Activated CD4-positive, alpha-beta memory T cell treated with anti-CD3 and anti-CD28 coated beads, Interleukin-2, amount 10 ng/mL, durations not matched to agents 7 days and 5 days (primary cell): ENCODE measurements at places on chromosomes 12 and 14.

DNA sequence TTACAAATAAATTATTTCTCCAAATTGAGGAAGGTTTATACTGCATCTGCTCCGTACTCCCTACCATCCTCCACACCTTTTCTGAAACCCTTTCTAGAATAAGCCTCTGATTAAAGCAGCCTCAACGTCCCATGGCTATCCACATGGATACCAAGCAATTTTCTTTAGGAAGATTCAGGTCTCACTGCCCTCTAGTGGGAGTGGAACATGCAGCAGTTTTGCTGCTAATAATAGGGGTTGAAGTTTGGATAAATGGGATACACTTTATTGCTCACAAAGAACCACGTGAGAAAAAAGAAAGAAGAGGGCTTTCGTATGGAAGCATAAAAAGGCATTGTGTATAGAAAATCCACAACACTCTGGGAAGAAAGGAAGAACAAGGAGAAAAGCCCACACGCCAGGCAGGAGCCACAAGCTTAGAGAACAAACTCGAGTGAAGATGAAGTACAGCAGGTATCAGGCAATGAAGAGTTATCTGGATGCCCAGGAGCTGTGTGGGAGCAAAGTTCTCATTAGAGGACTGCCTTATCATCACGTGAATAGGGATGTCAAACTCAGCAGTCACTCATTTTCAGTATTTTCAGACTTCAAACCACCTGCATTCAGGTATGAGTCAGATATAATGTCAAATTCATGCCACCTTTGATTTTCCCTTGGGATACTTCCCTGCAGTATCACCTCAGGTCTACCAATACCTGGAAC is 45.8 kb downstream of the CCER1 start:
- H3K36me3 ChIP-seq = no peaks in the 10 kb centered on the region
- H3K4me1 ChIP-seq = no peaks in the 10 kb centered on the region
- no peak for DNase-seq
- H3K27me3 ChIP-seq = no peaks in the 10 kb centered on the region
- no peak overlapping the region for H3K27ac ChIP-seq

DNA sequence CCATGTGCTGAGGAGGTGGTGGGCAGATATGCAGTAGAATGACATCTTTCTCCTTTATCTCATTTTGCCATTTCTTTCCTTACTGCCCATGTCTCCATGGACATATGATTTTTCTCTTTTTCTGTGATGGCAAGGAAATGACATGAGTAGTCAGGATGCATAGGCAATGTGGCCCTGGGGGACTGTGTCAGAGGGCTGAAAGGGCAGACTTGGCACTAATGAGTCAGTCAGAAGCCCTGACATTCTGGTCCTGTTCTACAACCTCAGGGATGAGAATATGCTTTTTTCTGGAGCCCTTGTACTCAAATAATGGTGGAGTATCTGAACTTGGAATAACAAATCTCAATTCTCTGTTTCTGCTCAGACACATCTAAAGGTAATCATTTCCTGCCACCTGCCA is 167.8 kb downstream of the TMEM117 start:
- no peak for DNase-seq
- no peak overlapping the region for H3K4me3 ChIP-seq
- H3K27me3 ChIP-seq = no peaks in the 10 kb centered on the region
- no peaks in the 10 kb centered on the region for H3K4me1 ChIP-seq
- no peak overlapping the region for H3K27ac ChIP-seq

DNA sequence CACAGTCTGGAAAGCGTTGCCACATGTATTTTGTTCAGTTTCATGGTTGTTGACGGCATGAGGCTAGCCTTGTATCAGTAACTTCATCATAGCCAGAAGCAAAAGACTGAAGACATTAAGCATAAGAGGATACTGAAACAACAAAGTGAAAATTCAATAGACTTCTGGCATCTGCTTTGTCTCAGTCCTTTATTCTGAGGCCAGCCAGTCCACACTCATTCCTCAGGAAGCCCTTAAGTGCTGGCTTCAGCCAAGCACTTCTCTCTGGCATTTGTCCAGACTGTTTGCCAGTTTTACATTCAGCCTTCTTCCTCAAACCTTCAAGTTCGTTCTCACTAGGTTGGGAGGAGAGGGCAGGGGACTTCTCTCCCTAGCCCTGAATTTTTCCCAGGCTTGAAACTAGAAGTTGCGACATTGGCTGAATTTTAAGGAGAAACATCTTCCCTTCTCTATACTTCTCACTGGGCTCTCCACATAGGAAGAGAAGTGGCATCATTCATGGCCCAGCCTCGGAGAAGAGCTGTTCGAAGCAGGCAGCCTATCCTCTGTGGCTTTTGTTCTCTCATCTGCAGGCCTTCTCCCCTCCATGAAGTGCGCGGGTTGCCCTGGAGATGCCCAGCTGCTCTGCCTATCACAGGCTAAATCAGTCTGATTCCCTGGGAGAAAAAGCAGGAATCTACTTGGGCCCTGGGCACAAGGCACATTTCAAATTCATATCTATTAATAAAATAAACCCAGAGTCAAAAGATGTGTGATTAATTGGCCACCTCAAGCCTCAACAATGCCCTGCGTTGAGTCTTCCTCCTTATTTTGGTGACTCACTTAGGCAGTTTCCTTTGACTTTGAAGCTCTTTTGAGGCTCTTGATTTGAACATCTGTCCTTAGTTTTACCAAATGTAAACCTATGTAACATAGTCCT is 130.9 kb upstream of the PLEKHA5 start:
- H3K4me1 ChIP-seq = no peaks in the 10 kb centered on the region
- no peak overlapping the region for H3K4me3 ChIP-seq
- no peak overlapping the region for H3K27ac ChIP-seq
- DNase-seq = no peak
- H3K27me3 ChIP-seq = no peaks in the 10 kb centered on the region

DNA sequence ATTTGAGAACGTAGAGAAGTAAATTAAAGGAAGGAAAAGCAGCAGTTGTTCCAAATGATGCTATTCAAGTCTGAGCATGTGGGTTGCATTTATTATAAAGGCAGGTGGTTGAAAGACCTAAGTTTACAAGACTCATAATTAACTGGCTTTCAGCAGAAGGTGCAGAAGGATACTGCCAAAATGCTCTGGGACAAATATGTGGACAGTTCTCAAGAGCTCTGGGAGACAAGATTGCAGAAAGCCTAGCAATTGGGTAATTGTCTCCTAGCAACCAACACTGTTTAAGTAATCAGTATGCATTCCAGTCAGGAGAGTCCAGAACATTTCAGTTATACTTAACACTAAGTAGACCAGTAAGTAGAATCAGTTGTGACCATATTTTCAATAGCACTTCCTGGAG is 131.5 kb downstream of the GPR135 start:
- no peak for DNase-seq
- peaks cover 17% of the 10 kb centered on the region for H3K36me3 ChIP-seq
- no peak overlapping the region for H3K27ac ChIP-seq
- no peak overlapping the region for H3K4me3 ChIP-seq
- H3K27me3 ChIP-seq = no peaks in the 10 kb centered on the region

GRCh38 chr12:19957308-19958125 is 410.8 kb upstream of the PDE3A start:
- H3K27me3 ChIP-seq = no peaks in the 10 kb centered on the region
- H3K36me3 ChIP-seq = no peaks in the 10 kb centered on the region
- no peak for DNase-seq
- no peak overlapping the region for H3K27ac ChIP-seq
- H3K4me1 ChIP-seq = no peaks in the 10 kb centered on the region

- H3K4me1 ChIP-seq = no peaks in the 10 kb centered on the region
- peaks cover 2% of the 10 kb centered on the region for H3K27me3 ChIP-seq
Measured at GRCh38 chr12:130966443-130967030, 12.8 kb downstream of the ADGRD1 start.

- H3K4me1 ChIP-seq = peaks cover 6% of the 10 kb centered on the region
- H3K36me3 ChIP-seq = no peaks in the 10 kb centered on the region
- DNase-seq = no peak
- H3K27me3 ChIP-seq = peaks cover 22% of the 10 kb centered on the region
Measured at GRCh38 chr12:106114447-106115068, 24.2 kb downstream of the NUAK1 start.
